ENCODE measurements at places on chromosomes 3 and 15. TPM values are rescaled to one million over a fixed set of nuclear protein-coding genes. Genes with fewer than 3 reads are reported as not detected.

- H3K4me1 ChIP-seq: peaks cover 41% of the 10 kb centered on the region
- H3K27me3 ChIP-seq: no peaks in the 10 kb centered on the region
- no peak for DNase-seq
- H3K27ac ChIP-seq: peak overlapping the region; percentile 92
- H3K36me3 ChIP-seq: no peaks in the 10 kb centered on the region
- H3K4me3 ChIP-seq: no peak overlapping the region
These were observed 8.5 kb downstream of the MYO5C start for GRCh38 chr15:52287114-52287513.

- no peaks in the 10 kb centered on the region for H3K27me3 ChIP-seq
- no peaks in the 10 kb centered on the region for H3K4me1 ChIP-seq
- H3K4me3 ChIP-seq: no peak overlapping the region
- no peaks in the 10 kb centered on the region for H3K36me3 ChIP-seq
These were observed 155.7 kb downstream of the GAP43 start for GRCh38 chr3:115779011-115779410.

- no peak for DNase-seq
- H3K4me1 ChIP-seq: no peaks in the 10 kb centered on the region
- H3K4me3 ChIP-seq: no peak overlapping the region
- H3K36me3 ChIP-seq: no peaks in the 10 kb centered on the region
- H3K27ac ChIP-seq: no peak overlapping the region
These were observed 22.7 kb upstream of the KPNA4 start for GRCh38 chr3:160588023-160588422.

GRCh38 chr3:141395005-141395589 lies 26.8 kb downstream of the ZBTB38 start:
- H3K27ac ChIP-seq: no peak overlapping the region
- no peak for DNase-seq
- H3K36me3 ChIP-seq: no peaks in the 10 kb centered on the region
- no peak overlapping the region for H3K4me3 ChIP-seq

GRCh38 chr3:171398343-171398742 lies 61.9 kb downstream of the TNIK start:
- no peaks in the 10 kb centered on the region for H3K36me3 ChIP-seq
- no peaks in the 10 kb centered on the region for H3K4me1 ChIP-seq
- no peak overlapping the region for H3K4me3 ChIP-seq
- no peak overlapping the region for H3K27ac ChIP-seq
- peaks cover 2% of the 10 kb centered on the region for H3K27me3 ChIP-seq

- no peaks in the 10 kb centered on the region for H3K36me3 ChIP-seq
- H3K27me3 ChIP-seq: no peaks in the 10 kb centered on the region
- H3K27ac ChIP-seq: no peak overlapping the region
- DNase-seq: no peak
- H3K4me3 ChIP-seq: no peak overlapping the region
- H3K4me1 ChIP-seq: no peaks in the 10 kb centered on the region
These were observed 107.0 kb downstream of the CNTN4 start for GRCh38 chr3:2205692-2206091.

DNA sequence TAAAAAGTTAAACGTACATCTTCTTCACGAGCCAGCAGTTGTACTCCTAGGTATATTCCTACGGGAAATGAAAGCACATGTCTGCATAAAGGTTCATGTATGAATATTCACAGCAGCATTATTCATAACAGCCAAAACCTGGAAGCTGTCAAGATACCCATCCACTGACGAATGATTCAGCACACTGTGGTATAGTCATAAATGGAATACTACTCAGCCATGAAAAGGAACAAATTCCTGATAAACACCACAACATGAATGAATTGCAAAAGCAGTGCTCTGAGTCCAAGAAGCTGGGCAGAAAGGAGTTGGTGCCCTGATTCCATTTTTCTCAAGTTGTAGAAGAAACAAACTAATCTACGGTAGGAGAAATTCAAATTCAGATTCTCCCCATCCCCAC lies 3.9 kb downstream of the TMEM43 start:
- DNase-seq: no peak
- H3K27ac ChIP-seq: no peak overlapping the region
- no peak overlapping the region for H3K4me3 ChIP-seq

GRCh38 chr3:33438881-33439545 lies 1.2 kb downstream of the UBP1 start:
- H3K27me3 ChIP-seq: no peaks in the 10 kb centered on the region
- no peak for DNase-seq
- H3K27ac ChIP-seq: peak overlapping the region; percentile 89
- H3K36me3 ChIP-seq: no peaks in the 10 kb centered on the region

Gene ARNT2
- 16.8 TPM for total RNA-seq

Gene LRRC34
- 1.2 TPM for total RNA-seq

Gene ATP13A5
- not detected for total RNA-seq

Gene LRRC31
- not detected for total RNA-seq

Data from Panc1 (cell line).